CD8-positive, alpha-beta T cell (primary cell): ENCODE measurements at places on chromosomes 2 and 18.

DNA sequence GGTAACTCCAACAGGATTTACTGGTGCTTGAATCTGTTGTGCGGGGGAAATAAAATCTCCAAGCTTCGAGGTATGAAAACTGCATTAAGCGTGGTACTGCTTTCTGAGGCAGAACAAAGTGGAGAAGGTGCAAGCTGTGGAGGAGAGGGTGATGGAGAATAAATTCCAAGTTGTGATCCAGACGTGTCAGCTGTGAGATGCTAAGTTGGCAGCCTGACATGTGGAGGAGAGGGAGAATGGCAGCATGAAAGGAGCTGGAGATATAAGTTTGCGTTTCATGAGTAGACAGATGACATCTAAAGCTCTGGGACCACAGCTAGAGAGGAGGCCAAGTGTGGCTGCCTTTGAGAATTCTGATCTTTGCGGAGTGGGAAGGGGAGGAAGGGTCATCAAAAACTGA, 411.8 kb downstream of the FBXO15 start:
- DNase-seq, result no peak

DNA sequence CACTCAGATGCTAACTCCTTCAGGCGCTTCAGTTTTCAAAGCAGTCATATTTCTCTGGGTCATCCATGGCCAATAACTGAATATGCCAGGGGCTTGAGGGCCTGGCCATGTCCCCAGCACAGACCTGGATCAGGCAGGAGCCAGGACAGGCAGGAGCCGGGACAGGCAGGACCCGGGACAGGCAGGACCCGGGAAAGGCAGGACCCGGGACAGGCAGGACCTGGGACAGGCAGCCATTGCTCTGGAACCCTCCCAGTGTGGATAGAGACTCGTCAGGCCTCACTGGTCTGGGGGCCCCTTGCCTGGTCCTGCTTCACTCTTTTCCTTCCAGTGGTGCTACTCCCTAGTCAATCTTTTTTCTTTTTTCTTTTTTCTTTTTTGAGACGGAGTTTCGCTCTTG, 117.5 kb upstream of the TEX51 start:
- DNase-seq, result no peak

GRCh38 chr2:44599130-44599529, 237.4 kb downstream of the CAMKMT start:
- DNase-seq, result no peak

- DNase-seq, result no peak
Observed at GRCh38 chr2:48205137-48205798, 299.0 kb upstream of the FBXO11 start.

DNA sequence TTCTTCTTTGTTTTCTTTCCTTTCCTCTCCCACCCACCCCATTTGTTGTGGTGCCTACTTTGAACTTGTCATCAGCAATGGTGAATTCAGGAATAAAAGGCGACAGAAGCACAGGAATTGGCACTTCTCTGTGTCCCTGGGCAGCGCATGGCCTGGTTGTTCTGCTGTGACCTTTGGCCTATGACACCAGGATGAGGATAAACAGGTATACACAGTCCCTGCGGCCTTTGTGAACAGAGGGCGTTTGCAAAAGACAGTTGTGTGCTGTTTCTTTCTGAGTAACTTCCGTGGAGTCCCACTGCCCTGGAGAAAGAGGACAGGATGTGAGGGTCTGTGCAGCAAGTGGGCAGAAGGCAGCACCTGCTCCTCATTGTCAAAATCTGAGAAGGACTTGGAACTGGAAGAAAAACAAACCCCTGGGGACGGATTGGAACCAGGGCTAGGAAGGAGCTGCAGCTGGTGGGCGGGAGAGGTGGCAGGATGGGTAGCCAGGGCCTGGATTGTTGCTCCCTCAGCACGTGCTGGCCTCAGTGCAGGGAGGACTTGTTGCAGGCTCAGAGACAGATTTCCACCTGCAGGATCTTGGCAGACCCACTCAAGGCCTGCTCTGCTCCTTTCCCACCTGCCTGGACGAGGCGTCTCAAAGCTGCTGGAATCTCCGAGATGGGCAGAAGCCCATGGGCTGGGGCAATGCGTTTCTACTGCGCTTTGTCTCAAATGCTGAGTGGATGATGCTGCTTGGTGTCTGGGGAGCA, 159.5 kb downstream of the ACKR3 start:
- no peak for DNase-seq

DNA sequence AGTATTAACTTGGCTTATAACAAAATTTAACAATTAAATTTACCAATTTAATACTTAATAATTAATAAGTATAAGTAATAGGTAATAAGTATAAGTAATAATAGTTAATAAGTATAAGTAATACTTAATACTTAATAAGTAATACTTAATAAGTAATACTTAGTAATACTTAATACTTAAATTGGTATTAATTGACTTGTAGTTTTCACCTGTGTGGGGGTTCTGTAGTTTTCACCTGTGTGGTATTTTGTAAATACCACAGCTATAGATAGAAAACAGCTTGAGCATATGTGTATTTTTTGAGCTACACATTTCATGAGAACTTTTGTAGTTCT, 55.4 kb downstream of the MAPRE2 start:
- DNase-seq, result no peak
